ENCODE measurements at places on chromosomes 4 and X.

GRCh38 chr4:169243825-169244609 is 26.7 kb downstream of the SH3RF1 start:
- no peak for DNase-seq

DNA sequence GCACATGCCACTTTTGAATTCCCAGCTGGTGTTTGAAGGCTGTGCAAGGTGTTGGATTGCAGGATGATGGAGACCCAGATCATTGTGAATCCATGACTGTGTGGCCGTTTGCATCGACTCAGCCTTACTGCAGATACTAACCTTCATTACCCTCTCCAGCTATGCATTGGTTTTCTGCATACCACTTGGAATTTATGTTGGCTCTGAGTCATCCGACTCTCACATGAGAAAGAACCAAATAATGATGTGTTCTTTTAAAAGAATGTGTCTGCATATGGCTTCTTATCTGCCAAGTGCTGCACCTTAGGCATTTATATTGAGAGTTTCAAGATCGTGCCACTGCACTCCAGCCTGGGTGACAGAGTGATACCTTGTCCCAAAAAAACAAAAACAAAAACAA is 106.7 kb upstream of the PRKX start:
- no peak for DNase-seq

DNA sequence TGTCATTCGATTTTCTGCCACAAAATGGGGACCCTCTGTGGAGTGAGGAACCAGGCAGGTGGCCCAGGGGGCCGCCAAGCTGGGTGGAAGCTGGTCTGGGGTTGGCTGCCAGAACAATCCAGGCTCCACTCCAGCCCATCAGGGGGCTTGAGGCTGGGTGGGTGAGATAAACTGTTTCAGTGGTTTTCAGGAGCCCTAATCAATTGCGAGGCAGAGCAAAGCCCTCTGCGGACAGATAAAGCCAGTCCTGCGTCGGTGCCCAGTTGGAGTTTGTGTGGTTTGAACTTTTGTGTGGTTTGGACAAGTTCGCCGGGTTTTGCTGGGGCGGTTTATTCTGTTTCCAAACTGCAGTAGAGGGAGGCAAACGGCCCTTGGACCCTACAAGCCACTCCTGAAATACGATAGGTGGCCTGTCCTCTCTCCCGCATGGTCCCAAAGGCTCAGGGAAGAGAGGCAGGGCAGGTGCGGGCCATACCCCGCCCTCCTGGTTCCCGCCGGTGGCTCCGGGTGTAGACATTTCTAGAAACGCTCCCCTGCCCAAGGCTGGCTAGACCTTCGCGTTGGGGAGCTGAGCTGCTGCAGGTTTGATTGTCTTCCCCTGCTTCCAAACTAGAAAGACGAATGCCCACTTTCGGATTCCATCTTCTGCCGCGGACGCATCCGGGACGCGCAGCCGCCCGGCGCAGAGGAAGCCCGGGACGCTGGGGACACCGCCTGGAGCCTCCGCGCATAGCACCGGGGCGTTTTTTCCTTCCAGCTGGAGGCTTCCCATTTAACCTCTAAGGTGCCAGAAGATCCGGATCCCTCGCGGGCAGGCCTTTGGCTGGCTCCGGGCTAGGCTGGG is 169.0 kb upstream of the BCOR start:
- DNase-seq: peak; percentile 73

DNA sequence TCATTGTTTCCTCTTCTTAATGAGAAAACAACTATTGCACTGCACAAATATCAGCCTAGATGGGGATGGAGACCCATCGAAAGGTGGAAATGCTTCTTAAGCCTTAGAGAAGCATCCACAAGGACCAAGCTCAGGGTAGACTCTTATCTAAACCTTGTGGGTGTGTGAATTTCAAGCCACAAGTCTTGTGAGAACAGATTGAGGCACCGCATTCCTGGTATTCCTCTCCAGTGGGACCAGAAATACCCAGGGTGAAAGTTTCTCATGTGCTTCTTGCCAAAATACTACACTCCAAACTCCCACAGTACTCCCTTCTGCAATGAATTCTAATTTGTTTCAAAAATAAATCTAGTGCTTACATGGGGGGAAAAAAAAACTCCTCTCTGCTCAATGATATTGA is 375.6 kb downstream of the PDGFC start:
- DNase-seq: no peak

- DNase-seq: no peak
Observed at GRCh38 chrX:104618106-104618895, 52.3 kb downstream of the IL1RAPL2 start.

GRCh38 chr4:141132072-141132708 is 1.1 kb downstream of the RNF150 start:
- peak; percentile 3 for DNase-seq

- DNase-seq: no peak
Observed at GRCh38 chr4:160299608-160300007, 1196.7 kb downstream of the RAPGEF2 start.

DNA sequence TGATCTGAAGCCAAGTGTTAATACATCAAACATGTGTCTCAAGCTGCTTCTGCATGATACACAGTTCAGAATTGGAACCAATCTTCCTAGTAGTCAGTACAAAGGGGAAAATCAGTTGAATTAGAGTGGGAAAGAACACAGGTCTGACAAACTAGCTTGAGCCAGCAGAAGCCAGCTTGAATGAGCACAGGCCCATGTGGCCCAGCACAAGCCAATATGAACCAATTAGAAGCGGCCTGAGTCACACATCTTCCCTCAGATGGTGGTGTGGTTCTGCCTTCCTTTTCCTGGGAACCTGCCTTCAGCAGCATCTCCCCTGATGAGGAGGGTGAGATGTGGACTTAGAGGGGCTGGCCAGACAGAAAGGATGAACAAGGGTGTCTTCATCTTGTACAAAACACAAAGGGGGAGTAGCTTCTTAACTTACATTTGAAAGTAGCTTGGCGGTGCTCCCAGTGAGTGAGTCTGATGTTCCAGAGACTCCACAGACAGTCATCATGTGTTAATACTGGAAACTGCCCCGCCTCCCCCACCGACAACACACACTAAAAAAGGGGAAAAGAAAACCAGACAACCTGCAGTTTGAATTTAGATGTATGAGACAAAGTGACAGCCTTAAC is 72.0 kb downstream of the FRMPD4 start:
- no peak for DNase-seq

All from body of pancreas (tissue), 4 donors.